Hematopoietic multipotent progenitor cell treated with erythropoietin and hydrocortisone succinate and interleukin-3 and kit ligand, for 6 days (in vitro differentiated cells): ENCODE measurements at places on chromosomes 12 and 14.

- no peak for DNase-seq
Measured at GRCh38 chr14:100578552-100578951, 8.7 kb downstream of the BEGAIN start.

DNA sequence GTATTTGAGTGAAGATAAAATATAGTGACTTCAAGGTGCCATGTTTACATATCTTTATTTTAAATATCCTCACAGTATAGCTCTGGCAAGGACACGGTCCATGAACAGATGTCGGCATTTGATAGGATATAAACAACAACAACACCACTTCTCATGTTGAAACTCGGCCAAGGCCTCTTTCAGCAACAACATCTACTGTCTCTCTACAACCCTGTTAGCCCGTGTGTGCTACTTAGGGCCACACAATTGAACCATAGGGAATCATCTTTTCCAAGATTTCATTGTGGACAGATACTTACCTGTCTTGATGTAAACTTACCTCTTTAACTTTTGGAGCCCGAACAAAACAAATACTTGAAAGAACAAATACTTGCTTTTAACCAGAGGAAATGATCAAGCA, 168.7 kb upstream of the SSTR1 start:
- no peak for DNase-seq

DNA sequence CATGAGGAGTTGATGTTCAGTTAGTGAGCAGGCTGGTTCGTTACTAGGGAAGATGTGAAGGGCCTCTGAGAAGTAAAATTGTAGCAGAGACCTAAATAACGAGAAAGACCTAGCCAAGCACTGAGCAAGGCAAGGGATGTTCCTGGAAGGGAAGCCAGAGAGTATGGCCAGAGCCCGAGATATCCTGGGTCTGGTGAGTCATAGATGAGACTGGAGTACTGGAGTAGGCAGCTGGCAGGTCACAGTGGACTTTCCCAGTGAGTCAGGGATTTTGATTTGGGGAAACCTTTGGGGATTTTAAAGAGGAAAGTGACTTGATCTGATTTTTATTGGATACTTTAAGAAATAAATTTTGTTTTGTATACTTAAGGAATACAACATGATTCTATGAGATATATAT, 369.0 kb downstream of the DIO2 start:
- no peak for DNase-seq

DNA sequence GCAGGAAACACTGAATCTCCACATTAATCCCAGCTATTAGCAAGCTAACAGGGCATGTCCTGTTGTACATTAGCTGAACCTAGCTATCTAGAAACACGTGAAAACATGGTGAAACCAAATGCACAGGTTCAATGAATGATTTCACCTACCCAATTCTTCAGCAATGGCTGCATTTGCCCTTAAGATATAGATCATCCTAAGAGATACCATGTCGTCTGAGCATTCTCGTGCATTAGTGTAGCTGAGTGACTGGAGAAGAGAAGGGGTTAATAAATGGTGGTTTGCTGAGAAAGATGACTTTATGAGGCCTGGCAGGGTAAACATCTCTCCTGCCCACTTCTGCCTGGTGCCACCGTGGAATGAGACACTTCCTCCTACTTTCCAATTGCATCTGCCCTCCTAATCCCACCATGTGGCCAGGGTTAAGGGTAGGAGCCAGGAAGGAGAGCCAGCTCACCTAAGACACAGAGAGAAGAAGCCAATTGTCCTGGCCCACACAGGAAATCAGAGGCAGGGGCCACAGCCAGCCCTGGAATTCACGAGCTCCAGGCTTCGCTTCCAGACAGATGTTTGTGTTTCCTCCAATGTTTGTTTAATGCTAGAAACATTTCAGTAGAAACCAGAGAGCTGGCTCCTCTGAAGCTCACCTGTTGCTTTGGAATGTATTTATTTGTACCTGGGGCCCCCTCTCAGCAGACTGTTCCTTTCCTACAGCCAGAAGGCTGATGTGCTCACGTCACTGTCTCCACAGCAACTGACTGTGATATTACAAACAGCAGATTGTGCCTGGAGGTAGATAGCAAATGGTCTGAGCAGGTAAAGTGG, 126.0 kb upstream of the PARP11 start:
- DNase-seq = no peak

- no peak for DNase-seq
Measured at GRCh38 chr14:53547593-53547992, 394.5 kb upstream of the DDHD1 start.

- DNase-seq = no peak
Measured at GRCh38 chr14:99078426-99078825, 193.6 kb downstream of the BCL11B start.

DNA sequence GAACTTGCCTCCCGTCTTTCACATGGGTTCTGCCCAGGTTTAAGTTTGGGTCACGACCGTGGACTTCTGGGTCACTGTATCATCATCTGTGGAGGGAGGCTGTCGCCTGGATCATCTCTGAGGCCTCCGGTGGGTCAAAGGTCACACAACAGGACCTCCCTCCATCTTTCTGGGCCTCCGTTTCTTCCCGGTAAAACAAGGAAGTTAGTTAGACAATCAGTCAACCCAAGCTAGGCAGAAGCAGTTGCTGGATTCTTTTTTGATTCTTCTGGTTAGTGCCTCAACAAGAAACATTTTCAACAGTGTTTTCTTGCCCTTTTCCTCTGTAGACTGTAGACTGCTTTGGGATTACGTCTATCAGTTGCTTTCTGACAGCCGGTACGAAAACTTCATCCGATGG, 186.6 kb upstream of the BCL2L14 start:
- DNase-seq = no peak

- no peak for DNase-seq
Measured at GRCh38 chr12:49647827-49648711, 24.7 kb downstream of the PRPF40B start.

DNA sequence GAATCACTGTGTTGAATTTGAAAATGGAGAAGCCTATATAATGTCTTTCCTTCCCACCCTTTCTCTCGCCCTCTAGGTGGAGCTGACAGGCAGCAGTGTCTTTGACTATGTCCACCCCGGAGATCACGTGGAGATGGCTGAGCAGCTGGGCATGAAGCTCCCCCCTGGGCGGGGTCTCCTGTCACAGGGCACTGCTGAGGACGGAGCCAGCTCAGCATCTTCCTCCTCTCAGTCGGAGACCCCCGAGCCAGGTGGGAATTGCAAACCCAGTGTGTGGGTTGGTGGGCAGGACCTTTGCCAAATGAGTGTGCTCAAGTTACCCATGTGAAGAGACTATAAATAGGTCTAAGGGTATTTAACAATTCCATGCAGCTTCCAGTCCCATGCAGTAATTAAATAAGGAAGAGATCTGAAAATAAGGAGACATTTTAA, 274.7 kb downstream of the EGLN3 start:
- DNase-seq = peak; percentile 51

GRCh38 chr12:46268583-46269428, at the start of gene SLC38A1:
SLC38A1 (minus strand) TSS chr12:46269043; CDS start chr12:46239800, 29,243 bp downstream.
- DNase-seq = peak; percentile 88

DNA sequence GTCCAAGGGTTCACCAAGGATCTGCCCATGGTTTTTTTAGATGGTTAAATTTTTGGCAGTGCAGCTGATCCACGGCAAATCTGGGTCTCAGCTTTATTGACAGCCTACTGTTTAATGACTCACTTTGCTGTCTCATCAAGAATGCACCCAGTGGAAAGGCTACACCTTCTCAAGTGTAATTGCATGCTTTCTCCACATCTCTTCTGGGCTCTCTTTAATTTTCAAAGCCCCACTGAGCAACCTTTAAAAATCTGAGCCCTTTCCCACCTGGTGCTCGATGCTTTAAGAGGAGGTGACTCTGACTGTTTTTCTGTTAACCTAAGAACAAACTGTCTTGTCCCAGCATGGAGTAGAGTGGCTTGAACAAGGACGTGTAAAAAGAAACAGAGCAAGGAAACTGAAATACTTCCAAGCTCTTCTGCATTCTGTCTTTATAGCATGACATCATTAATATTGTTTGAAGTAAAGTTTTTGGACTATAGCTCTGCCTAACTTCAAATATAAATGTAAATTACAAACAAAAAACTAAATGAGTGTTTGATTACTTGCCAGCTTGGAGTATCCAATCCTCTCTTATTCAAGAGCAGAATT, 214.2 kb upstream of the KRR1 start:
- DNase-seq = no peak

DNA sequence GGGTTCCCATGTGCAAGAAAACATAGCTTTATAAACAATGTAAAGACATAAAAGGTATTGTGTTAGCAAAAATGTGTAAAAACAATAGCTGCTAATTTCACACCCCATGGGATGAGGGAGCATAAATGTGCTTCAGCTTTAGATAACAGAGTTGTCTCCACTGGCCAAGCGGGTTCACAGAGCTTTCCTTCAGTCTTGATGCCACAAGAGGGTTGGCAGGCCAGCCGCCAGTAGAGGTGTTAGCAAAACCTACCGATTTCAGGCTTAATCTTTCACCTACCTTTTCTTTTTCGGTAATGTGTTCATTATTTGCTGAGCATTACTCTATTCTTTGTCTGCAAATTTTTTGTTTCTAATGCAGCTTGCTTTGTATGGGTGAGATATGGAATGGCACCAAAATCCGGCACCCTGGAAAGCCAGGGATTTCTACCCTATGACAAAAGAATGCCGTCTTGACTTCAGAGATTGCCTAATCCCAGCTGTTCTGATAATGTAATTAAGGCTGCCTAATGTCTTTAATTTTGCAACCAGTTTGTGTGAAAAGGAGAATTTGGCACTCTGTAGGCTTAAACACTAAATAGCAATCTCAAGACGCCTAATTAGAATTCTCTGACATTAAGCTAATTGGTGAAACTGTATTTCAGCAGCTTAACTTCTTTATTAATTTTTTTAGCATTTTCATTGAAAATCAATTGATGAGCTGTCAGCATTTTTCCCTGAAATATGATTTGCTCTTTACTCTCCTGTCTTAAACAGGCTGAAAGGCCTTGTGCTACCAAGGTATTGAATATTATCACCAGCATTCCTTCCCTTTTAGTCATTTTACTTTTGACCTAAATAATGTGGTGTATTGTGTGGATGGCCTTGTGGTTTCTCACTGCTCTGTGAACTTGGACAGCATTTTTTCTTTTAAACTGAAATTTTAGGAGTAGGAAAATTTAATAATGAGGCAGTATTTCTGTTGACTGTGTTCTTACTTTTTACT, 60.7 kb downstream of the POLR3B start:
- no peak for DNase-seq

DNA sequence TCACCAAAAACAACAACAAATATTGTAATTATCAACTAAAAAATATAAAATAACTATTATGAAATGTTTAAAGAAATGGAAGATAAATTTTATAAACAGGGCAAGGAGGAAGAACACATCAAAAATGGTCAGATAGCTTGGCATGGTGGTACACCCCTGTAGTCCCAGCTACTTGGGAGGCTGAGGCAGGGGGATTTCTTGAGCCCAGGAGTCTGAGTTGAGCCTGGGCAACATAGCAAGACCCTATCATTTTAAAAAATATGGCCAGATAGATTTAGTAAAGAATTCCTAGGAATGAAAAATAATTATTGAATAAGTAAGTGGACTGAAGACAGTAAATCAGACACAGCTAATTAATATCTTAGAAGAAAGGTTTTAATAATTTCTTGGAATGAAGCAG, 32.6 kb downstream of the ITPR2 start:
- no peak for DNase-seq

- no peak for DNase-seq
Measured at GRCh38 chr12:29676676-29677075, 107.1 kb downstream of the TMTC1 start.

DNA sequence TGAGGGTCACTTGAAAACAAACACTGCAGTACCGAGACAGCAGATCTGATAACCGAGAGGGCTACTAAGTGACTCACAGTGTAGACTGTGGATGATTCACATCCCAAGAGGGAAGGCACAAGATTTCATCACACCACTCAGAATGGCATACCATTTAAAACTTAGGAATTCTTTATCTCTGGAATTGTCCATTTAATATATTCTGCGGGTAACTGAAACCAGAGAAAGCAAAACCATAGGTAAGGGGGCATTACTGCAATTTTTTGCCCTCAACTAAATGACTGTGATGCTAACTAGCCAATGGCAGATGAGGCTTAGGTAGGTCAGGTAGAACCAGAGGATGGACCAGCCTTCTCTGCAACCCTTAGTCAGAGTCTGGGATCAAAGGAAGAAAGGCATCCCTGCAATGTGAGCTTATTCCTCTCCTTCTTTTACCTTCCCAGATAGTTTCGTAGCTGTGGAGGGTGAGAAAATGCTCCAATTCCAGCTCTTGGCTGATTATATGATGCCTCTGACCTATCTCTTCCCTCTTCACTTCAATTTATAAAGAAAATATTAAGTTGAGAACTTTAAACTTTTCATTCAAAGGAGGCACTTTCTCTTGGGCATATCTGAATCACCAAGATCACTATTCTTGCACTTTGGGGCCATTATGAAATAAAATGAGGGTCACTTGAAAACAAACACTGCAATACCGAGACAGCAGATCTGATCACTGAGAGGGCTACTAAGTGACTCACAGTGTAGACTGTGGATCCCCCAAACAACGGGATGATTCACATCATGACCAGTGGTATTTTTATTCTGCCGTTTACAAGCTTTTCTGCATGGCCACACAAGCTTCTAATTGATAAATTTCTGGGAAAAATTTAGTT, 6.8 kb downstream of the ART4 start:
- DNase-seq = peak; percentile 39

GRCh38 chr12:69055706-69056105, 122.7 kb upstream of the CPM start:
- no peak for DNase-seq

- peak; percentile 92 for DNase-seq
Measured at GRCh38 chr14:22986508-22987054, 4.2 kb upstream of the AJUBA start.

DNA sequence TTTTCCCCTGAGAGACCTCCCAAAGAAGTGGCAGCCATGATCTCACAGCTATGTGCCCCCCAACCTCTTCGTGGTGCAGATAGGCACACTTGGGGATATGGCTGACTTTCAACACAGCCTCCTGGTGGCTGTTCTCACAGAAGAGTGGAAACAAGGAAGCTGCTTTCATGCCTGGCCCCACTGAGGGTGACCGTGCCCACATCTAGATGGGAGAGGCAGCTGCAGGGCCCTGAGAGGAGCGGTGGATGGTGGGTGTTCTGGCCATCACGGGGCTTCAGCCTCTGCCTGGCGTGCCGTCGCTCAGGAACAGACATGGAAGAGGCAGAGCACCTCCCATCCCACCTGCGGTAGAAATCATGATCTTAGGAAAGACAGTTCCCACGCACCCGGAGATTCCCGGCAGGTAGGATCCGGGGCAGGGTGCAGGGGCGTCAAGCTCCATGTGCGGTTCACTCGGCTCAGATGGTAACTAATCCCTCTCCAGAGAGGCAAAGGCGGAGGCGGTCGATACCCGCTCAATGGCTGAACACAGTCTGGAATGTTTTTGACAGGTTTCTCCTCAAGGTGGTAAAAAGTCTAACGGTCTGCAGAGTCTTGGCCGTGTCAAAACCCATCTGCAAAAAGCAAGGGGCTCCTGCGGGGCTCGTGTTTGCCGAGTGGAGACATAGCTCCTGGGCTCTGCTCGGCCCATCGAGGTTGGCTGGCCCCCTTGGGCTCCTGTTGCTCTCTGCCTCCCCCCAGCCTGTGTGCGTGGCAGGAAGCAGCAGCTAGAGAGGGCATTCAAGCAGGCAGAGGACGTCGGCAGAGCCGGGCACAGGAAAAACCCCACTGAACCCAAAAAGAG, 225.2 kb upstream of the RTL1 start:
- no peak for DNase-seq

- DNase-seq = peak; percentile 74
Measured at GRCh38 chr14:73752297-73752992, 38.3 kb upstream of the PNMA1 start.

- DNase-seq = no peak
Measured at GRCh38 chr14:105432657-105433056, 13.0 kb downstream of the MTA1 start.
